ENCODE measurements at places on chromosomes 2 and 18.

DNA sequence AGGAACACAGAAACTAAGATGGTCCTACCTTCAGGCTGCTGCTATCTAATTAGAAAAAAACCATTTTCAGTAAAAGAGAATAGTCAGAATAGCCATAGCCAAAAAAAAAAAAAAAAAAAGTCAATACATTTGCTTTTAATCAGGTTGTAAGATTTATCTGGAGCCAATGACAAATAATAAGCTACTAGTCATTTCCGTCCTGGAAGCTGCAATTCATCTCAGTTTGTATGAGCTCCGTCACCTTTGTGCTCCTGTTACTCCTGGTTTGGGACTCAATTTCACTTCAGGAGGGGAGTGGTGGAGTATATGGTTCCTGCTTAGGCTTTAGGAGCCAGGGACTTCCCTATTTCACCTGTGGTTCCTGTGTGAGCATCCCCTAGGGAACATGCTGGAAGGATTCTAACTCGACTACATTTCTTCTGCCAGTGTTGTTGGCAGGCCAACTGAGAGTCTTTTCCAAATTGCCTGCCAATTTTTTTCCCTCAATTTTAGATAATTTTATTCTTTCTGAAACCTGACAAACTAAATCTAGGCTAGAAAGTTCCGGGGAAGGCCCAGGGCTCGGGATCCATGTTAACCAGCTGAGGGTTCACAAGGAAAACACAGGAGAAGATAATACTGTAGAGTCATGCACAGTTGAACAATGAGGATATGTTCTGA is 481.8 kb downstream of the DLGAP1 start:
- DNase-seq, result no peak

GRCh38 chr2:212975333-212975732 is 176.1 kb downstream of the IKZF2 start:
- DNase-seq, result no peak

GRCh38 chr2:55011831-55012671 is 38.2 kb downstream of the RTN4 start:
- DNase-seq, result no peak

DNA sequence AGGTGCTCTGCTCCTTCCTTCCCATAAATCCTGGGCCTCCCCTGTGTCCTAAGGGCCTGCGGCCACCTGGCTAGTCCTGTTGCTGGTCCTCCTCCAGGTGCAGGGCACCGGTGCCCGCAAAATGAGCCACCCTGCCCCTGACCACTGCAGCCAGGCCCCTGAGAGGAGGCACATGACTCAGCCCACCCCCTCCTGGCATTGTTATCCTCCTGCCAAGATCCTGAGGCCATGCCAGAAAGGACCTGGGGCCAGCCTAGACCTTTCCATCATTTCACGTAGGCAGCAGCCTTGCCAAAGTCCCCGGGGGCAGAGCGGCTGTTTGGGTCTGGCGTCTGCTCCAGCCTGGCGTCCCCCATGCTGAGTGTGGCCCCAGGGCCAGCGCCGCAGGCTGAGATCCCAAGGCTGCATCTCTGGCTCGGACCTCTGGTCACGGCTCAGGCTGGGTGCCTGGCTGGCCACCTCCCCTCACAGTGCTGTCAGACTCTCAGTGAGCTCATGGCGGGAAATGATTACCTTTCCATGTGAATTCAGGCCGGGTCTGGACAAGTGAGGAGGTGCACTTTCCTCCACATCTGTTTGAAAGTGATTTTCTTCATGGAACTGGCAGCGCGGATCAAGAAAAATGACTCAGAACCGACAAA is 81.0 kb downstream of the NDUFA10 start:
- no peak for DNase-seq

DNA sequence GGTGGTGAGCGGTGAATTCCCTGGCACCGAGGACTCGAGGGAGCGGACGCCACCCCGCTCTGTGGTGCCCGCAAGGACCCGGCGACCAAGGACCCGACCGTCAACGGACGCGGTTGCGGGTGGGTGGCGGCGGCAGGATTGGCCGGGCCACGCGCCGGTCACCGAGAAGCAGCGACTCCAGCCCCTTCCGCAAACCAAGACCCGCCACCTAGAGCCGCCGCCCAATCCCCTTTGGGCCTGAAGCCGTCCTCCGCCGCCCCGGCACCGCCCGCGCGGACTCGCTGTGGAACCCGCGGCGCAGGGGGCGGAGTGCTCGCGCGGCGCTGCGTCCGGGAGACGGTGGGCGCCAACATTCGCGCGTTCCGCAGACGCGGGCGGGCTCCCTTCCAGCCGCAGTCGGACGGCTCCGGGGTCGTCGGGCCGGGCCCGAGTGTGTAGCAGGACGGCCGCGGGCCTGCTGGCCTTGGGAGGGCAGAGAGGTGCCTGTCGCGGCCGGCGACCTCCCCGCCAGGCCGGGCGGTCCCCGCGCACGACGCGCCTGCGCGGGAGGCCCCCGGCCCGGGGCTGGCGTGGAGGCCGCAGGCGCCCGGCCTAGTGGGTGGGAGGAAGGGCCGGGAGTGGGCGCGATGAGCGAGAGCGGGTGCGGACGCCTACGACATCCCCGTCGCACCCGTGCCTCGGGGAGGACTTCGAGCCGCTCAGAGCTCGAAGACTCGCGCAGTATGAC is at the start of the genes FAM228B and PFN4:
Gene FAM228B (plus strand): TSS at position 275 of the 727 bp plus-strand sequence. CDS start 893 bp downstream, outside the sequence.
Gene PFN4 (minus strand): TSS at position 140 of the 727 bp plus-strand sequence. CDS start 799 bp downstream, outside the sequence.
- DNase-seq, result peak; percentile 82

DNA sequence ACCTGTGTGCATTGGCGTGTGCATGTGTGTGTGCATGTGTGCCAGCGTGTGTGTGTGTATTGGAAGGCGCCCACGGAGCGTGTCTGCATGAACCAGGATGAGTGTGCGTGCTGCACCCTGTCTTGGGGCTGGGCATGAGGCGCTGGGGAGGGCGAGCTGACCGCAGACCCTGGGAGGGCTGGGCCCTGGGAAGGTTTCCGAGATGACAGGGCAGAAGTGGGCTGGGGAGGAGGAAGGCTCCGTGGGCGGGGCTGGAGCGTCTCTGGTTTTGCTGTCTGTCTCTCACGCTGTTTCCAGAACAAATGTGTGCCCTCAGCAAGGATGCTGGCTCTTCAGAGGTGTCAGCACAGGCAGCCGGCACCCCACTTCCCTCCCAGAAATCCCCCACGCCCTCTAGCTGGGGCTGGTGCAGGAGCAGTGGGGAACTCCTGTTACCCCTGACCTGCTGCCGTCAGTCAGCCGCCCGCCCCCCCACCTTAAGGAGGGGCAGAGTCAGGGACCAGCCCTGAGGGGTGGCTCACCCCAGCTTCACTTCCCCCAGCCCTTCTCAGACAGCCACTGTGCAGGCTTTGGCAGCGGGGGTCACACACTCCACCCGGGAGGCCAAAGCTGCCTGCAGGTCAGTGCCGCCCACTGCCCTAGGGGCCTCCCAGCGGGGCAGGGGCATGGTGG is at the start of gene GPR35:
Gene GPR35 (plus strand): TSS at position 531 of the 672 bp plus-strand sequence. CDS start 4,473 bp downstream, outside the sequence.
- peak; percentile 82 for DNase-seq

GRCh38 chr2:20241973-20242726 is 17.2 kb upstream of the SDC1 start:
- DNase-seq, result peak; percentile 61

DNA sequence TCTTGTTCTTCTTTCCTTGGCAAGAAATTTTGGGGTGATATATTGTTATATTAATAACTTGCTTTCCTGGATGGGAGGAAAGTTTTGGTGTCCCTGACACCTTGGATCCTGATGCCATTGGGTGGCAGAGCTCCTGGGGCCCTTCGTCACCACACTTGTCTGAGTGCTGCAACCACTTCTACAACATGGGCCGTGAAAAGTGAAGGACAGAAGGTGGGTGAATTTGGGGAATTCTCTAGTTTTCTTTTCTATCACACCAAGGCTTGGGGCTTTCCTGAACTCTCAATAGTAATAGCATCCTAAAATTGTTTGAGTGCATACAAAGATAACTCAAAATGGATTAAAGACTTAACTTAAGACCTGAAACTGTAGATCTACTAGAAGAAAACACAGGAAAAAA is 10.0 kb downstream of the ACOXL start:
- DNase-seq, result no peak

- no peak for DNase-seq
Measured at GRCh38 chr18:41745166-41746049, 209.6 kb upstream of the PIK3C3 start.

DNA sequence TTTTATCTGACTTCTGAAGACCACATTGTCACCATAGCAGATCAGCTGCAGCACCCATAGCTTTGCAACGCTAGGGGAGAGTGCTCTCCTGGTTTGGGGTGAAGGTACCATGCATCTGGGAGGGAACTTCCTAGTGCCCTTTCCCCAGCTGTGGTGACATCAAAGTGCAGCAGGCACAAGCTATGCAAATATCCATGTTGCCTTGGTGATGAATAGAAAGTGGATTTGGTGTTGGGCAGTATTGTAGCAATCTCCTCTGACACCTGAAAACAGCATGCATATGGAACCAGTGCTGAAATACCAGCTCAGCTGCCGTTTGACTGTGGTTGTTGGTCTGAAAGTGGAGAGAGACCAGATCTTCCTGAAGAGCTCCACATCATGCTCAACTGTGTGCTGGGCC is 37.1 kb downstream of the BCL2L11 start:
- DNase-seq, result no peak

Data from activated T-cell treated with anti-CD3 and anti-CD28 coated beads, Interleukin-2, amount 50 U/mL, for 24 hours (primary cell).